ENCODE measurements at places on chromosomes 13 and 19. TPM values are rescaled to one million over a fixed set of nuclear protein-coding genes. Genes with fewer than 3 reads are reported as not detected.

Gene CARM1
- total RNA-seq = 93.7 TPM

GRCh38 chr13:31168166-31168565, 6.5 kb upstream of the HSPH1 start:
- no peak for DNase-seq

DNA sequence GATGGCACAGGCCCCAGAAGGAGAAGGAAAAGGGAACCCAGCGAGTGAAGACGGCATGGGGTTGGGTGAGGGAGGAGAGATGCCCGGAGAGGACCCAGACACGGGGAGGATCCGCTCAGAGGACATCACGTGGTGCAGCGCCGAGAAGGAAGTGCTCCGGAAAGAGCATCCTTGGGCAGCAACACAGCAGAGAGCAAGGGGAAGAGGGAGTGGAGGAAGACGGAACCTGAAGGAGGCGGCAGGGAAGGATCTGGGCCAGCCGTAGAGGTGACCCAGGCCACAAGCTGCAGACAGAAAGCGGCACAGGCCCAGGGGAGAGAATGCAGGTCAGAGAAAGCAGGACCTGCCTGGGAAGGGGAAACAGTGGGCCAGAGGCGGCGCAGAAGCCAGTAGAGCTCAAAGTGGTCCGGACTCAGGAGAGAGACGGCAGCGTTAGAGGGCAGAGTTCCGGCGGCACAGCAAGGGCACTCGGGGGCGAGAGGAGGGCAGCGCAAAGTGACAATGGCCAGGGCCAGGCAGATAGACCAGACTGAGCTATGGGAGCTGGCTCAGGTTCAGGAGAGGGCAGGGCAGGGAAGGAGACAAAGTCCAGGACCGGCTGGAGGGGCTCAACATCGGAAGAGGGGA, 1.1 kb downstream of the PPP1R12C start:
- DNase-seq = peak; percentile 87

DNA sequence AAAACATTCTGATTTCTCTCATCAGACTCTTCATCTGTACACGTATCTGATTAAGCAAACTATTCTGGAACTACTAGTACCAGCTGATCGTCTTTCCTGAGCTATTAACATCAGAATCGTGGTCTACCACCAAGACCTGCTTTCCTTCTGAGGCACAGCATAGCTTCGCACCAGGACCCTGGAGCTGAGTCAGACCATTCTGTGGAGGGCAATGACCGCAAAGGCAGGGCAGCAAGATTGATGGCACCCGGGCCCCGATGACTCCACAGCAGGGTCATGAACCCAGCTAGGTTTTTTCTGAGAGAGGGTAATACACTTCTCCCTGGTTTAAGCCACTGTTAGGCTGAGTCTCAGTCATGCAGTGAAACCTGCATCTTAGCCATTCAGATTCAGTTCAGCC, 158.7 kb upstream of the GPR12 start:
- DNase-seq = no peak

DNA sequence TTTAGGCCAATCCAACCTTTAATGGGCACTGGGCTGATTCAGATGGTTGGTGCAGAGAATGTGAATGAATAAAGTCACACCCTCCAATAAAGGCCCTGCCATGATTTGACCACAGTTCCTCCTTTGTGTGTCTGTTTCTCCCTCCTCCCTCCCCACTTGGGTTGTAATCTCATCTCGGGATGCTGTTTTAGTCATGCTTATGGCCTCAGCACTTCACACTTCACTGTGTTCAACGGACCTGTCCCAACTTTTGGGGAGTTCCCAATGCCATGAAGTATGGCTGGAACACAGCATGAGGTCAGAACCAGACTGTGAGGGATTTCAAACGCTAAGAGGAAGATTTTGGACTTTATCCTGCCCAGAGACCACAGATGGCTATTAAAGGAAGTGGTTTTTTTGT, 5.6 kb upstream of the RAB8A start:
- DNase-seq = peak; percentile 63

DNA sequence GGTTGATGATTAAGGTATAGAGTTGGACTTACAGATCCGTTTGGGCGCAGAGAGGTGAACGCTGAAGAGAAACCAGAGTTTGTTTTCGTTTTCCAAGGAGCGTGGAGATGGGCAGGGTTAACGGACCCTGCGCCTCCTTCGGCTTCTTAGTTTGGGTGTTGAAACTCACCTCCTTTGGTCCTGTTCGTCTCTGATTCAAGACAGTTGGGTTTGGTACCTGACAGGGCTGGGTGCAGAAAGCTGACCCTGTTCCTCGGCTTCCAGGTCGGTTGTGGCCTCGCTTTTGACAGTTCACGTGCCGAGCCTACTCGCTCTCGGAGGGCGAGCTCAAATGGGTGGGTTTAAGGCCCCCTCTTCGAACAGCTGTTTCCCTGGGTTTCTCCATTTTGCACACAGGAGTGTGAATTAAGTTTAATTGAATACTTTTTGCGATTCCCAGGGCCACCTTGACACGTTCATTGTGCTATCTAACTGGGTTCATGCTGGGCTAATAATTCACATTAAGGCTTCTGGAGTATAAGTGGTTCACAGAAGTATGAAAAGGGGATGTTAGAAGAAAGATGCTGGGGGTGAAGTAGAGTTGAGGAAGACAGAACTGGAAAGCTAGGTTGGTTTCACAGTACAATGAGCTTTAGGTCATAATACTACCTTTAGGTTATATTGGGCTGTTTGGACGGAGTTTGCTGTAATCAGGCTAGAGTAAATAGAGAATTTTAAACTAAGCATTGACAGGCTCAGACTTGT, 638 bp downstream of the USPL1 start:
- peak; percentile 83 for DNase-seq

GRCh38 chr19:45471931-45472562, 4.3 kb downstream of the FOSB start:
- DNase-seq = peak; percentile 75

- DNase-seq = no peak
Observed at GRCh38 chr19:55619286-55619685, 5.1 kb downstream of the ZNF784 start.

Data from activated CD4-positive, alpha-beta T cell treated with anti-CD3 and anti-CD28 coated beads, Interleukin-2, amount 10 ng/mL, durations not matched to agents 24 days and 14 days (primary cell).